Retina (tissue), 1 donor: ENCODE measurements at places on chromosomes 7 and 10.
A peak's percentile ranks its signal among the peaks of the same experiment; 100 is the strongest.

DNA sequence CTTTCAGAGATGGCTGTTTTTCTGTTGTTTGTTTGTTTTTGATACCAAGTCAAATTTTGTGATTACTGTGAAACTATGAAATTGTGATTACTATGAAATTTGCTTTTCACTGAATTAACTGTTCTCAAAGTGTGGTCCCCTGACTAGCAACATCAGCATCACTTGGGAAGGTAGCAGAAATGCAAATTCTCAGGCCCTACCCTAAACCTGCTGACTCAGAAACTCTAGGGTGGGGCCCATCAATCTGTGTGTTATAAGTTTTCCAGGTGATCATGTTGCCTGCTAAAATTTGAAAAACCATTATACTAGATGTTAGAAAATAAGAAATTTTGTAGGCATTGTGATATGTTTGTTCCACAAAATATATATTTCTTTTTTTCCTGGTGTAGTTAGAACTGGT is 1.2 kb downstream of the IFIT1B start:
- DNase-seq, result no peak

- no peak for DNase-seq
Observed at GRCh38 chr10:49272251-49273081, 26.5 kb upstream of the C10orf71 start.

- DNase-seq, result no peak
Observed at GRCh38 chr7:101562531-101563197, 66.4 kb downstream of the MYL10 start.

DNA sequence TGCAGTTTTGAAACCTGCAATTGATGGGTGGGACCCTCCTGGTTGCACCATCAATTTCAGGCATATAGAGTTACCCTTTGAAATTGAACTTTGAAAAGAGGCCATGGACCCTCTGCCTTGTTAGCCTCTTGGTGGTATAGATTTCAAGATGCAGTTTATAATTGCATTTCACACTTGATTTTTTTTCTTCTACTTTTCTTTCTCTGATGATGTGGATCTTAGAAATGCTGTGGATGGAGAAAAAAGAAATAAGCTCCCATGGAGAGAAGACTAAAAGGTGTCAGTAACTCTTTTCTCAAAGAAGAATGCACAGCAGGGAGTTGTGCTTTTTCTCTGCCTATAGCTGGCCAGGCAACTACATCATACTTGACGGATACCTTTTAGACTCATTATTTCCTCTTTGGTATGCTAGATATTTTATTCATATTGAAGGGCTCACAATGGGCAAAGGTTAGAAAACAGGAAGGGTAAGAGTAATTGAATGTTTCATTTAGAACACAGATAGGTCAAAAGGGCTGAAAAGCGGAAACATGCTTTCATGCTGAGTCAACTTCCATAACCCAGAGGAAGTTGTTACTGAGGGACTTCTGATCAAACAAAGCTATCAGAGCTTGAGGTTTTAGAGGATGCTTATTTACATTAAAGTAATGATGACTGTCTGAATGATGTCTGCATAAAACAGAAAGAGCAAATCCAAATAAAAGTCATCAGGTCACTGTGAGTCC is 773.2 kb upstream of the LRRN3 start:
- no peak for DNase-seq

- DNase-seq, result peak; percentile 55
Observed at GRCh38 chr10:101131962-101132635, 999 bp downstream of the TLX1 start.

DNA sequence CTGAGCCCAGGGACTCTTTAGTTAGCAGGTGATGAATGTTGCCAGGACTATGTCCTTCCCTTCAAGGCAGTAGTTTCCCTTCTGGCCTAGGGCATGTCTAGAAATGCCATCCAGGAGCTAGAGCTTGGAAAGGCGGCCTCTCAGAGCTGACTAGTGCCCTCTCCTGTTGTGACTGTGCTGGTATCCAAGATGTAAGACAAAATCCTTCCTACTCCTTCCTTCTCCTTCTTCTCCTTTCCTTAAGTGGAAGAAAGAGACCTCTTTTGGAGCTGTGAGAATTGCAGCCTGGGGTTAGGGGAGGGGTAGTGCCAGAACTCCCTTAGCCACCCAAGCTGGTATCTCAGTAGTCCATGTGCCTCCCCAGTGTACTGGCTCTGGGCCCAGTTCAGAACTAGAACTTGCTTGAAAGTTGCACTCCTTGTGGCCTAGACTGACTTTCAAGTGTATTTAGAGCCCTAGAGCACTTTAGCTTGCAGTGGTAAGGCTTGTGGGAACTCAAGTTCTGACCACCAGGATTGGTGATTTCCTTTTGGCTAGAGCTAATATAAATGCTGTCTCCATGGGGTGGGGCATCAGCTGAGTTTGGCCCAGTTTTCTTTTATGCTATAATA is 118.8 kb downstream of the NPSR1 start:
- no peak for DNase-seq

DNA sequence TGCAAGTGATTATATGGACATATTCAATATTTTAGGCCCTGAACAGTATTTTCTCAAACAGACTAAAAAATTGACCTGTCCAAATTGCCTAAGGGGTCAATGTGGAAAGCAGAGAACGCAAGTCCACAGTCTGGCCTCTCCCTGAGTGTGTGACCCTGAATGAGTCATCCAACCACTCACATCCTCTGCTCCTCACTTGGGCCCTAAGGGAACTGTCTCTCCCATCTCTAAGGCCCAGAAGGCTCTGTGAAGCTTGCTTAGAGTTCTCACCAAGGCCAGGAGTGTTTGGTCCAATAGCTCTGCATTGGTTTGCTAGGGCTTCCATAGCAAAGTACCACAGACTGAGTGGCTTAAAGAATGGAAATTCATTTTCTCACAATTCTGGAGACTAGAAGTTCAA is 155.1 kb downstream of the LSM5 start:
- DNase-seq, result no peak

DNA sequence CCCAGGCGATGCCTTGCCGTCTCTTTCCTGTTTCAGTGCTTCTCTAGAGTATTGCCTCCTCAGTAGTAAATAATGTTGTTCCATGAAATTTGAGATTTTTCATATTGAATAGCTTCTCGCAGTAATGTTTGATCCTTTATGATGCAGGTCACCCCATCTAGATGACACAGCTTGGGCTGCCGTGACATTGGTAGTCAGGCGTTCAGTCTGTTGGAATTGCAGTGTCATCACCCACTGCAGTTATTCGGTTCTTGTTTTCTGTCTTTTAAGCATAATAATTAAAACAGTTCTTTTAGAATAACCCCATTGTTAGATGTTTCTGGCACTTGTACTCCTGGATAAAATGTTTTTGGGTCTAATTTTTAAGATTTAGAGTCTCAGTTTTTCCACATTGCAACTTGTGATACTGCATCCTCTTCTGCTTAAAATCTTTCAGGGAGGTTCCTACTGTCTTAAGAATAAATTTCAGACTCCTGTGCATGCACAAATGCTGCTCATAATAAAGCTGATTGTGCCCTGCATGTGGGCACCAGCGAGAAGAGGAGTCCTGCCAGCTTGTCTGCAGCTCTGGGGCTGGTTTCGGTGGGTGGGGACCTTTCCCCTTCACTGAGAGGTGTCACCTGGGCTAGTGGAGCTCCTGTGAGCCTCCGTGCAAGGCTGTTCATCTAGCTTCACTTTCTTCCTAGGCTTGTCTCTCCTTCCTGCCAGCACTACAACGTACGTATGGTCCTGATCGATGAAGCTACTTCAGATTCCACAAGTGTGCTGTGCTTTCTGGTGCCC is 44.8 kb downstream of the SDK1 start:
- no peak for DNase-seq

- DNase-seq, result no peak
Observed at GRCh38 chr7:45564886-45565455, 9.2 kb upstream of the ADCY1 start.

DNA sequence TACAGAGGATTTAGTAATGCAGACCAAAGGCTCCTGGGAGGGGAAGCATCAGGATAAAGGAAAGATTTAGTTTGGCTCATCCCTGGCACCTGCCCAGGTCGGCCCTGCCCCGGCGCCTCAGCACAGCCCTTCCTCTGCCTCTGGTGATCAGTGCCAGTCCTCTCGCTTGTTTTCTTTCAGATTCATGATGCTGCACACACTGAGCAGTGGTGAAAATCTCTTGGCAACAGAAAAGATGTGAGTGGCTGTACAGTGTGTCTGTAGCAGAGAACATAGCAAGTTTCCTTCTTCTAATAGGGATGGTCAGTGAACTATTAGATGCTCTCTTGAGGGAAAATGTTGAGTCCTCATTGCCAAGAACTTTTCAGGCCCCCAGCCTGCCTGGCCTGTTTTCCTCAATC is 994.1 kb downstream of the KCNMA1 start:
- no peak for DNase-seq

DNA sequence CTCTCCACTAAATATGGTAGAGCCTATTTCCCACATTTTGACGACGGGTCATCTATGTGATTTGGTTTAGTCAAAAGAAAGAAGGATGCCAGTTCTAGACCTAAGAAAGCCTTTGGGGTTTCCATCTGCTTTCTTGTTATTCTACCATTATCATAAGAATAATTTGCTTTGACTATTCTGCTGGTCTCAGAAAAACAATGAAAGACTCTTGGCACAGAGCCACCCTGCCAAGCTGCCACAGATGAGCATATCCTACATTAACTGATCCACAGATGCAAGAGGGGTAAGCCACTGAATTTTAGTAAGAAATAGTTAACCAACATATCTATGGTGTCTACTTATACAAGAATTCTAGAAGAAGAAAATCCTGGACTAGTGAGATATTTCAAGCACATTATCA is 158.6 kb upstream of the MAGI2 start:
- no peak for DNase-seq

DNA sequence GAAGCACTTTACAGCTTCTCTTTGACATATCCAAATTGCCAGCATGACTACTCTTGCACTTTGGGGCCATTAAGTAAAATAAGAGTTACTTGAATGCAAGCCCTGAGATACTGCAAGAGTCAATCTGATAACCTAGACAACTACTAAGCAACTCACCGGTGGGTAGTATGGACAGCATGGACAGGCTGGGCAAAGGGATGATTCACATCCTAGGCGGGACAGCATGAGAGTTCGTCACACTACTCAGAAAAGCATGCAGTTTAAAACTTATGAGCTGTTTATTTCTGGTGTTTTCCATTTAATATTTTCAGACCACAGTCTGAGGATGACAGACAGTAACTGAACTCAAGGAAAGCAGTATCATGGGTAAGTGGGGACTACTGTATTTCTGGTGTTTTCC is 84.0 kb downstream of the ORC5 start:
- DNase-seq, result no peak

DNA sequence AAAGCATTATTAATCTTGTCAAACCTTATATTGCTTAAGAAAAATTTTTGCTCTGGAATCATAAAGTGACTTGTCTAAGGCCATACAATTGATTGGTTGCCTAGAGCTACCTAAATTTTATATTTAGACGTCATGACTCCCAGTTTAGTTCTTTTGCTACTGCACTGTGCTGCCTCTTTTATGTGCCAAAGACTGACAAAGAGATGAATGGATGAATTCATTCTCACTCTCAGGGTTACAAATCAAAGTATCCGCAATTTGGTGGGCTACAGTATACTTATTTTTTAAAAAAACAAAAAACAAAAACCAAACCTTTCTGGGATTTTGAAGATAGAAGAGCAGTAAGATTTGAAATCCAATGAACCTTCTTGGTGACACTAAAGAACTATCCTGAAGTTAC is 27.7 kb upstream of the TMEM229A start:
- no peak for DNase-seq

- peak; percentile 83 for DNase-seq
Observed at GRCh38 chr10:44292390-44293002, 92.4 kb downstream of the CXCL12 start.

- DNase-seq, result no peak
Observed at GRCh38 chr7:106260136-106260561, 24.6 kb downstream of the NAMPT start.

DNA sequence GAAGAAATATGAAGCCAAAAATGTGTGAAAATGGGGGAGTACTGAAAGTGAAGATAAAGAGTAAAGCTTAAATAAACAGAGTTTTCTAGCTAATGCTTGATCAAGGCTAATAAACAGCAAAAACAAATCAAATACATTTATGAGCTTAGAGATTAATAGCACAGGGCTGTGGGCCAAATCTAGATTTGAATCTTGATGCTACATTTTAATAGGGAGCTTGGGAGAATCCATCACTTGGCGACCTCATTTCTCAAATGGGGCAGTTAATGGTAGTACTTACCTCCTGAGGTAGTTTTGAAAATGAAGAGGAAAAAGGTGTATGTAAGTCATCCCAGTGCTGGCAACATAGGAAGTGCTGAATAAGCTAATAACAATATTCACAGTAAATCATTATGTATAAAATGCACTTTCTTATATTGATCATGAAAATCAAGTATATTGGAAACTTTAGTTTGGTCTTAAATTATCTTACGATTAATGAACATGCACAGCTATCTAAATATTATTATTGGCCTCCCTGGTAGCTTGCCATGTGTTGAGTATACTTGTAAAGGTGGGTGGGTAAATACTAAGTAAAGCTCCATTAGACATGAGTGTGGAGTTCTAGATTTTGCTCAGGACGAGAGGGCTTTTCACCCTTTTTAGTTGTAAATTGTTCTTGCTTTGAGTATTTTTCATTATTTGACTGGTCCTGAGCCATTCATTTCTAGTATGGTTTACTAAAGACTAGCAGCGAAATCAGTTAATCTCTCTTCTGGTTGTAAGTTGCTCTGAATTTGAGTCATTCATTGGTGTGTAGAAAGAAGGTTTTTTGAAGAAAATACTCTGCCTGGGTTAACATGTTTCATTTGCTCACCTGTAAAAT is 5.1 kb downstream of the BICC1 start:
- no peak for DNase-seq

DNA sequence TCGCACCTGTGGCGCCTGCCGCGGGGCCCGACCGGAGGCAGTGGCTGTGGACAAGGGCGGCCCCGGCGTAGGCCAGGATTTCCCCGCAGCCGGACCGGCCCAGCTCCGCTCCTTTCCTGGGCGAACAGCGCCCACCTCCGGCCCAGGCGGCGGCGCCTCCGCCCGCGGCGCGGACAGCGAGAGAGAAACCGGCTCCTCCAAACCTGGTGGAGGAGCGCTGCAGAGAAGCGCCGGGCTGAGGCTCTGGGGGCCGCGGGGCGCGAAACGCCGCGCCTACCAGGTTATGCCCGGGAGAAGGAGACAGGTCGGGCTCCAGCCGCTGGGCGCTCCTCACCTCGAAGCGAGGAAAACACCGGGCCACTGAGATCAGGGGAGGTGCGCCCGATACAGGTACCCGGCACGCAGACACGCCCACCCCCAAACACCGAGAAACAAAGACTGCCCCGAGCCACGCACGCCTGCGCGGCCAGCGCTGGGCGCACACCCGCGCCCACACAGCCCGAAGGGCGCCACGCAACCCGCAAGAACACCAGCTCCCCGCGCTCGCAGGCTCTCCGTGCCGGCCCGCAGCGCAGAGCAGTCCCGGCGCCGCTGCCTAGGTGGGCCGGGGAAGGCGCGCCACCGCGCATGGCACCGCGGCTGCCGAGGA is 3.3 kb downstream of the GRID1 start:
- DNase-seq, result peak; percentile 86

DNA sequence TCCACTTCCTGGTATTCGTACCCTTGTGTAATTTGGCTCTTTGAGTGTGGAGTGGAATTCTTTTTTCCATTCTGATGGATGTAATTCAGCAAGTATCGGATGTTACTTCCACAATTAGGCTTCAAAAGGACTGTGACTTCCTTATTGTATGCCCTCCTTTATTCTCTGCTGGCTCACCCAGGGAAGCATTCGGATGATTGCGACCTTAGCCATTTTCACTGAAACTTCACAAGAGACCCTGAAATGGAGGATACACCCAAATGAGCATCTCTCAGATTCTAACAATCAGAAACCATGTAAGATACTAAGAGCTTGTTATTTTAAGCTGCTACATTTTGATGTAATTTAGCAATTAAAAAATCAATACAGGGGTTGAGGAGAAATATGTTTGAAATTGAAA is 493.1 kb downstream of the DNAJB9 start:
- no peak for DNase-seq
